ENCODE measurements at places on chromosomes 4 and X.

GRCh38 chr4:167100120-167100519, 134.2 kb downstream of the SPOCK3 start:
- peak; percentile 80 for DNase-seq

DNA sequence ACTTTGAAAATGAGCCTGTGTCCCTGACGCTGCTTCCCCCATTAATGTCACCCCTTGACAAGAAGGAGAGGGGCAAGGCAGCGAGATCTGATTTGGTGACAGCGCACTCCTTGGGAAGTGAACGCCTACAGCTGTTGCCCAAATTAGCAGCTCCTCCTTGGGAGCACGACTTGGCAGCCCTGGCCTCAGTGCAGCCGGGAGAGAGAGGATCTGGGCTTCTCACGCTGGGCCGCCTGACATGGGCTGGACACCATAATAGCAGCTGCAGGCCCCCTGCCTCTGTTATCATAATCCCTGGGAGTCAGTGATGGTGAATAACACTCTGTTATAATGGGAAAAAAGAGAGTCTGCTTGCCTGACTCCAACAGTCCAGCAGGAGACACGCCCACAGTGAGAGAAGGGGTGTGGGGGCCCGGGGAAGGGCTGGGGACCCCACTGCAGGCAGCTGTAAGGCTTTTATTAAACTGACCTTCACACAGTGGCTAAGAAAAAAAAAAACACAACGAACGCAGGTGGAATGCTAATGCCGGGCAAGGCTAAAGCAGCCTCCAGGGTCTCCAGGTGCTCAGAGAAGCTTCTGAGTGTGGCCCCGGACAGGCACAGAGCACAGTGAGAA, 73.3 kb downstream of the PSAPL1 start:
- no peak for DNase-seq

DNA sequence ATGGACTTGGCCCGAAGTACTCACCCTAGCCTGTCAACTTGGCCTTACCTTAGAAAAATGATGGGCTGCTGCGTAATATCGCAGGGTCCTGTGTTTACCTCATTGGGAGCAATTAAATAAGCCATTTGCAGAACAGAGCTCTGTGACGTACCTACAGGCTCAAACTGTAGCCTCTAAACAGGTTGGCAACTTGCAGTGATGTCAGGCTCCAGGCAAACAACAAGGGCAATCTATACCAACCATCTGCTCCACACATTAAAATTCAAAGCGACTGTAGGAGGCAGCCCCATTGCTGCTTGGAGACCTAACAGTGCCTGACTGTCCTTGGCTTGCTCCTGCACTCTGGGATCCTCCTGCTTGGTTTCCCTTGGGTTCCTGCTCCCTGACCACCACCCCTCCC, 17.2 kb downstream of the VGLL1 start:
- no peak for DNase-seq

DNA sequence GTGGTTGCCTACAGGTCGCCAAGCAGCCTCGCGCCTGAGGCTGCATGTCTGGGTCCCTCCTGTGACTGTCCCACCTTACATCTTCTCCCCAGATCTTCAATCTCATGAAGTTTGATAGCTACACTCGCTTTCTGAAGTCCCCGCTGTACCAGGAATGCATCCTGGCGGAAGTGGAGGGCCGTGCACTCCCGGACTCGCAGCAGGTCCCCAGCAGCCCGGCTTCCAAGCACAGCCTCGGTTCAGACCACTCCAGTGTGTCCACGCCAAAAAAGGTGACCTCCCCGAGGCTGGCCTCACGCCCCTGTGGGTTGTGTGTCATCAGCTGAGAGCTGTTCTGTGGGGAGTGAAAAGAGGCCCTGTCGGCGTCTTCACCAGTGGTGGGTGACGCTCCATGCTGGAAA, 24.9 kb upstream of the HGFAC start:
- no peak for DNase-seq

- no peak for DNase-seq
Observed at GRCh38 chrX:37348231-37348970, 763 bp upstream of the PRRG1 start.

GRCh38 chrX:12881914-12882313, 15.0 kb downstream of the TLR7 start:
- no peak for DNase-seq

GRCh38 chr4:84706286-84706685, 123.4 kb downstream of the CDS1 start:
- no peak for DNase-seq

GRCh38 chr4:1843852-1844251, 12.1 kb downstream of the LETM1 start:
- no peak for DNase-seq

- DNase-seq, result no peak
Observed at GRCh38 chr4:129043523-129043922, 49.8 kb downstream of the SCLT1 start.

- DNase-seq, result no peak
Observed at GRCh38 chrX:142994988-142995387, 30.7 kb upstream of the SPANXN4 start.

- no peak for DNase-seq
Observed at GRCh38 chrX:15050395-15050794, 177.2 kb downstream of the MOSPD2 start.

GRCh38 chr4:90841676-90842075, 714.5 kb downstream of the CCSER1 start:
- no peak for DNase-seq

DNA sequence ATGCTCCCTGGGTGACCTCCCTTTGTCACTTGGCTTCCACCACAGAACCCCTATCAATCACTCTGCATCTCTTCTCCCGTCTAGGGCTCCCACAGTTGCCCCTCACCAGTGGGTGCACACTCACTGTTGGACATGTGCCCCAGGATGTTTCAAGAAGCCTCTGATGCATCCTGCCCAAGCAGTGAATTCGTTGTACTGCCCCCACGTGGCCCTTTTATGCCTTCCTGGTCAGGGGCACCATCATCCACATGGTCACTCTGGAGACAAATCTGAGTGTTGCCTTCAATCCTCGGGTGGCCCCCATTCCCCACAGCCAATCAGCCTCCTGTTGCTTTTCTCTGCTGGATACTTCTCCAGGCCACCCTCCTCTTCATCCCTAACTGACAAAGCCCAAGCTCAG, 12.2 kb downstream of the ITIH6 start:
- DNase-seq, result no peak

DNA sequence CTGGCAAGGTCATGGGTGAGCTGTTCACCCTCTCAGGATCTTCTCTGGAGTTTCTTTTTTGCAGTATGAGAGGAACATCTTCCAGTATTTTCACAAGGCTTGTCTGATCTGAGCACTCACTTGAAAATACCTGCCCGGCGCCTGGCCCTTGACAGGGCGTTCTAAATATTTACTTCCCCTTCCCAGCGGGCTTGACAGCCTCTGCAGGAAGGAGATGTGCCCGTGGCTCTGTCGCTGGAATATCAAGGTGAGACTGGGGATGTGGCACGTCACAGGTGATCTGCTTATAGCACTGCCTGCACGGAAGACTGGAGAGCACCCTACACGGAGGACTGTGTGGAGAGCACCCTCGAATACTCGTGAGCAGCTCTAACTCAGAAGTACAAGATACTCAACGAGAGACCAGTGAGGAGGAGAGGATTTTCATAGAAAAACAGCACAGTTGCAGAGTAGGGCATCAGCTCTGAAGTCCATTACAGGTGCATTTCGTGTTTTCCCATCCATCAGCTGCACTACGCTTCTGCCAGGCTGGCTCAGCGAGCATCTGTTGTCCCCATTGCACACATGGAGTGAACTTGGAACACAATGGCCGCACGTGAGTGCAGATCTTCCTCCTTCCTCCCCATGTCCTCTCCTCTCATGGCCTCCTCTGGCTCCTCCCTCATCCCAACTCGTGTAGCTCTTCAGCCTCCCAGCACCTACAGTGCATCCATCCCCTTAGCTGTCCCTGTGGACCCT, 32.1 kb downstream of the ZBTB49 start:
- DNase-seq, result no peak

DNA sequence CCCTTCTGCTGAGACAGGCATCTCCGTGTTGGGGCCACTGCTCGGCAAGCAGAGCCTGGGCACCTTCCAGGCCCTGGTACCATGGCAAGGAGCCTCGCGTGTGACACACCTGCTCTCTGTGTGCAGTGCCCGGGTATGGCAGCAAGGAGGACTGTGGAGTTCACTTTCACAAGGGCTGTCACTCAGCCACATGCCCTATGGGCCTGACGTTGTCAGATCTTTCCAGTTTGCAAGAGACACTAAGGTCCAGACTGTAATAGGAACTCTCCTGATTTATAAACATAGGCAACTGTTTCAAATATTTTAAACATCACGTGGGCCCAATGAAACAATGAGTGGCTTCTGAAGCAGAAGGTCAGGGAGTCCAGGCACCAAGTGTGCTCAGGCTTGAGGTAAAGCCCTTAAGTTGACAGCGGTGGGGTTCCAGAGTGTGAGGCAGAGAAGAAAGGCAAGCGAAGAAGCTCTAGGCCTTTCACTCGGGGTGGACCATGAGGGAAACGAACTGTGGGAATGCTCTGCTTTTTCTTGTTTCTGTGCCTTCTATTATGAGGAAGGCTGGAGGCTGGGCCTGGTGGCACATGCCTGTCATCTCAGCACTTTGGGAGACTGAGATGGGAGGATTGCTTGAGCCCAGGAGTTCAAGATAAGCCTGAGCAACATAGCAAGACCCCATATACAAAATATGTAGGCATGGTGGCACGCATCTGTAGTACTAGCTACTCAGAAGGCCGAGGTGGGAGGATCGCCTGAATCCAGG, 108.6 kb upstream of the TRIM2 start:
- DNase-seq, result no peak

GRCh38 chr4:81214144-81214880, 710 bp downstream of the PRKG2 start:
- no peak for DNase-seq

GRCh38 chrX:50100188-50100587, 100.6 kb downstream of the AKAP4 start:
- DNase-seq, result no peak

All from NCI-H1436 treated with DMSO at 0.1 percent for 48 hours (cell line).